ENCODE measurements at places on chromosomes 12 and 14.

GRCh38 chr12:28817524-28817923 is 331.6 kb upstream of the FAR2 start:
- DNase-seq: no peak

- DNase-seq: no peak
Measured at GRCh38 chr12:12918781-12919389, 27.5 kb downstream of the GPRC5A start.

- DNase-seq: no peak
Measured at GRCh38 chr12:42422785-42423184, 96.8 kb downstream of the PPHLN1 start.

GRCh38 chr14:68987653-68988036 is 8.5 kb upstream of the ACTN1 start:
- DNase-seq: no peak

DNA sequence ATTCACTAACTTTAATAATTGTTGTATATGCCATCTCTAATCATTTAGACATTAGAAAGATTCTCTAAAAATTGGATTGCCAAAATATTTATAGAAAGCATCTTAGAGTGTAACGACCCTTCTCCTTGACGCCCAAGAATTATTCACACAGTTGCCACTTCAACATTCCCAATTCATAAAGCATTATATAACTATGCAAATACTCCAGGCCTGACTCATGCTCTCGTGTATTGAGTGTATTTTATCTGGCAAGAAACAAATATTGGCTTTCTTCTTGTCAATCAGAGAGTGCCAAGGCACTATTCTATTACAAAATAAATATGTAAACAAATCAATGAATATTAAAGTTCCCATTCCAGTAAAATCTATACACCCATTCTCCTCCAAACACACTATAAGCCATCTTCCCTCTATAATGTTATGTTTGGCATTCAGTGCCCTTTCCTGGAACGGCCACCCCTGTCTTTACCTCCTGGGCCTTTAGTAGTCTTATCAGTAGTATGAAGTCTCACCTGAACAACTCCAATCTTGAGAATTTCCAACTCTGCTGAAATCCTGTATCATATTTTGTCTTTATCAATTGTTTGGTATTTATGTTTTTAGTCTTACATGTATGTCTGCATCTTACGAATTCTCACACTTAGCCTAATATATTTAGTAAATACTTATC is 182.6 kb downstream of the PIK3C2G start:
- no peak for DNase-seq

- DNase-seq: no peak
Measured at GRCh38 chr12:108194585-108194984, 65.5 kb downstream of the WSCD2 start.

DNA sequence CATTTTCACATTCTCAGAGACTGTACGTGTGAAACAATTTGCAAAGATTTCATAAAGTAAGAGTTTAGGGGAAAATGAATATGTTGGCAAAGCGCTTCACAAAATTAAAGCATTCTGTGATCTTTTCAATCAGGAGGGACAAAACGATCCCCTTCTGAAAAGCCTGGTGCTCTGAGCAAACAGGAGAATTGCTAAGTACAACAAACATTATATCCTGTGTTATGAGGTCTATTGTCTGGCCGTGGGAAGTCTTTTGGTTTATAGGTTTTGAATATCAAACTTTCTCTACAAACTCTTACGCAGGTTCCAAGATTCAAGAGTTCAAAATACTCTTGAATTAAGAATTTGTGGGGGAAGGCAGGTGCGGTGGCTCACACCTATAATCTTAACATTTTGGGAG is 7.2 kb upstream of the FOXN3 start:
- DNase-seq: no peak

DNA sequence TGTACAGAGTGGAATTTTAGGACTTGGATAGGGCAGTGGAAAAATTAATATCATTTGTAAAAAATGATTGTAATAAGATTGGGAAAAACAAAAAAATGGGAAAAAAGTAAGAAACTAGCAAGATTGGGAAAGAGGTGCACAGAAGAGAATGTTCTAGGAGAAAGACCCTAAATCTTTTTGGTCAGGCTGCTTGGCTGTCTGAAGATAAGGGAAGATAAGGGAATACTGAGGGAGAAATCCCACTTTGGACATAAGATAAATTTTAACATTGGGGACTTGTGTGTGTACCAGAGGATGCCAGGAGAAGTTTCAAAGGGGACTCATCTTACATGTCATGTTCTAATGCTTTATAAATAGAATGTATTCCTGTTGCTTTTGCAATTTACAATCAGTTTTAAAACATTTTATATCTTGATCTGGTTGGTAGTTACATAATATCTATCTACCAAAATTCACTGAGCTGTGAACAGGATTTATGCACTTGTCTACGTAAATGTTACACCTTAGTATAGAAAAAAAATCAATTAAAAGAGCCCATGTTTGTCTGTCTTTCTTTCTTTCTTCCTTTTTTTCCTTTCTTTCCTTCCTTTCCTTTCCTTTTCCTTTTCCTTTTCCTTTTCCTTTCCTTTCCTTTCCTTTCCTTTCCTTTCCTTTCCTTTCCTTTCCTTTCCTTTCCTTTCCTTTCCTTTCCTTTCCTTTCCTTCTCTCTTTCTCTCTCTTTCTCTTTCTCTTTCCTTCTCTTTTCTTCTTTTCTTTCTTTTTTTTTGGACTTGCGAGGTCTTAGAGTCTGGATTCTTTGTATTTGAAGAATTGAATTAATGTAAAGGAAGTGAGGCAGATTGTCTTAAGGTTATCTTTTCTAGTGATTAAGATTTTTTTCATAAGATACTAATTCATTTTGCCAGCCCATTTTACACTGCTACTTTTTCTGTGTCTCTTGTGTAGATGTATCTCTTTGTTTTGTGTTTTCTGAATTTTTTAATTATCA is 66.1 kb downstream of the KTN1 start:
- DNase-seq: no peak

GRCh38 chr12:67482751-67483661 is 165.5 kb upstream of the DYRK2 start:
- peak; percentile 5 for DNase-seq

- no peak for DNase-seq
Measured at GRCh38 chr12:96425951-96426350, 25.7 kb upstream of the CDK17 start.

GRCh38 chr12:46473634-46474329 is 101.2 kb upstream of the SLC38A2 start:
- no peak for DNase-seq

DNA sequence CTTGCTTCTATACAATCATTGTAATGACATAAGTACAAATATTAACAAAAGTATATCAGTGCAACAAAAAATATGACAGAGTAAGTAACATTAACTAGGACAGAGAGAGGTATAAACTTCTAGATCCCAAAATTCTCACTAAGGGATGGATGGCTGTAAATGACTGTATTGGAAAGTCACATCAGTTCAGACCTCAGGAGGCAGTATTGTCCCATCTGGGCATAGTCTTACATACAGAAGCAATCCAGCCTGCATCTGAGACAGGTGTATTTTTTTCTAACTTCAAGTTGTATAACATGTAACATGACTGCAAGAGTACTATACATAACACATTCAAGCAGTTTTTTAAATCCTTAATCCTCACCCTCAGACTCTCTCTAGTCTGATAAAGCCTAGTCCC is 99.0 kb downstream of the GARIN6 start:
- DNase-seq: no peak

DNA sequence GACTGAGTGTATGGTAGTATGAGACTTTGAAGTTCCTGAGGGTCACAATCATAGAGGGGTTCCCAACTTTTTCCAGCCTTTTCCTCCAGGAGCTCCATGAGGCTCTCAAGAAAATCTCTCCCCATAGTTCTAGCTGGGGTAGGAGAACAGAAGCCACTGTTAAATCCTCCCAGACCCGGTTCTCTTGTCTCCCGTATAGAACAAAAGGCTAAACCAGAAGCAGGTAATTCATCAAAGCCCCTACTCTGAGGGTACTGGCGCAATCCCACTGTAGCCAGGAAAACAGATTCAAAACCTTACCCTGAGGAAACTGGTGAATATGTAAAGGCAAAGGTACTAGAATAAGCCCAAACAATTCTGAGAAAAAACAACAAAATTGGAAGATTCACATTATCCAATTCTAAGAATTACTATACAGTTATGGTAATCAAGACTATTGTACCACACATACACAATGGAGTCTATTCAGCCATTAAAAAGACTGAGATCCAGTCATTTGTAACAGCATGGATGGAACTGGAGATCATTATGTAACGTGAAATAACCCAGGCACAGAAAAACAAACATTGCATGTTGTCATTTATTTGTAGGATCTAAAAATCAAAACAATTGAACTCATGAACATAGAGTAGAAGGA is 20.5 kb downstream of the OR8S1 start:
- no peak for DNase-seq

- no peak for DNase-seq
Measured at GRCh38 chr14:34633742-34634141, 3.8 kb upstream of the SNX6 start.

GRCh38 chr12:130369816-130370215 is 32.1 kb downstream of the PIWIL1 start:
- no peak for DNase-seq

DNA sequence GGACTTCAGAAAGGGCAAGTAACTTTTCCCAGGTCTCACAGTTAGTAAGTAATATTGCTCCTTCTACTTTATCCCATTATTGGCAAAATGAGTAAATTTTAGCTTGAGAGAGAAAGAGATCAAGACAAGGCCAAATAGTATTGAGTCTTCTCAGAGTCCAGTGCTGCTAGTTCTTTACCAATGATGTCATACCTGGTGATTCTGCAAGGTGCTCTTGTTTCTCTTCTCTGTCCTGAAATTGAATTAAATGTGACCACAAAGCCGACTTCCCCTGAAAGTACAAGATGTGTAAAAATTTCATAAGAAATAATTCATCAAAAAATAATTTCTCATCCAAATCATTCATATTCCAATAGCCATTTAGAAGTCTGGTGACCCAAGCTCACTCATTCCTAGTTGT is 97.5 kb upstream of the SINHCAF start:
- no peak for DNase-seq

- DNase-seq: no peak
Measured at GRCh38 chr12:55696796-55697462, 10.8 kb downstream of the ITGA7 start.

All from NCI-H2227 treated with DMSO at 0.1 percent for 48 hours (cell line).